Stimulated activated CD4-positive, alpha-beta T cell treated with anti-CD3 and anti-CD28 coated beads, Interleukin-12 subunit alpha, Interleukin-12 subunit beta, amount 100 ng/mL, for 48 hours (primary cell): ENCODE measurements at places on chromosomes 5 and 9.

DNA sequence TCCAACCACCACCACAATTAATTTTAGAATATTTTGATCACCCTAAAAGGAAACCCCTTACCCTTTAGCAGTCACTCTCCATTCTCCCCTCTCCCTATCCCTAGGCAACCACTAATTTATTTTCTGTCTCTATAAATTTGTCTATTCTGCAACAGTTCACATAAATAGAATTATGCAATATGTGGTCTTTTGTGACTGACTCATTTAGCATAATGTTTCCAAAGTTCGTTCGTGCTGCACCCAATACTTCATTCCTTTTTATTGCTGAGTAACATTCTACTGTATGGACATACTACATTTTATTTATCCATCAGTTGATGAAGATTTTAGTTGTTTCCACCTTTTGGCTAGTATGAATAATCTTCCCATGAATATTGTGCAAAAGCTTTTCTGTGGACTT is 18.2 kb upstream of the CDC20B start:
- no peak for DNase-seq

DNA sequence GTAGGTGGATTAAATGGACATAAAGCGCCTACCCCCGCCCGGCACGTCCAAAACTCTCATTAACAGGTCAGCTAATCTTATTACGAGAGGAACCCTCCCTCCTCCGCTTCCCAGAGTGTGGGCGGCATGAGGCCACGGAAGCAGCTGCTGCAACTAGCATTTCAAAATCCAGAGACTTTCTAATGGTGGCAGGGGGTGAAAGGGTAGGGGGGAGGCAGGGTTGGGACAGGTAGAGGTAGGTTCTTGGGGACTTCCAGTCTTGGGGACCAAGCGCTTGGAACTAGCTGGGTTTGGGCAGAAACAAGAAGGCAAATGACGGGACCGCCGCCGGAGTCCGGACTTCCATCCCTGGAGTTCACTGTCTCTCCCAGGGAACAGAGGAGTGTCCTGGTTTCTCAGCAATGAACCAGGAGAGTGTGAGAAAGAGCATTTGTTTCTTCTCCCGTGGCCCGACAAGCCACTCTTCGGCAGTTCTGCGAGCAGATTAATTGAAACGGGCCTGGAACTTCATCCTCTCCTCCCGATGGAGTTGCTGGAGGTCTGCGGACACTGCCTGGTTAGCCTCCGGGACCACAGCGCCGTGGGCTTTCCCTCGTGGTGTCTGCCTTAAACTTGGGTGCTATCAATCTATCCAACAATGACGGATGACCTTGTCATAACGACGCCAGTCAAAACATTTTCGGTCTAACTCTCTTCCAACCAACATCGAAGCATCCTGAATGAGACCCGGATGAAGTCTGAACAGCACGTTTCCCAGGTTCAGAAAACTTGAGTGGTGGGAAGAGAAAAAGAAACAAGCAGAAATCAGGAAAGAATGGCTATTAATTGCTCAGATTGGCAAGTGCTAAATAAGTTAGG is 1.6 kb upstream of the PRDM6 start:
- no peak for DNase-seq

DNA sequence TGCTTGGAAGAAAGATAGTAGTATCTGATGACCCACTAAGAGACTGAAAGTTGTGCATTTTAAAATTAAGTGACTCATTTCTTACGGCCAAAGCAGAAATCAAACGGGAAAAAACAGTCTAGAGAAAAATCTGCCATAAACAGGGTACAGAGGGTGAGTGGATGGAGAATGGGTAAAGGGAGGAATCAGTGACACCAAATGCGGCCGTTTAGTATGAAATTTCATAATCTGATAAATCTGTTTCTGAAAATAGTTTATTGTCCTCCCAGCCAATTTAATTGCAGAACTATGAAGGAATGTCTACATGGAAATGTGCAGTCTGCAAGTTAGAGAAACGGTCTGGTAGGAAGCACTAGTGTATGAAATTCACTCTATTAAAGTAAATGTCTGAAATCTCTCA is 39.5 kb downstream of the ADAMTS12 start:
- no peak for DNase-seq

GRCh38 chr5:173229382-173229959 is 5.5 kb downstream of the NKX2-5 start:
- no peak for DNase-seq
